ENCODE measurements at places on chromosomes 3 and 15.

- no peak for DNase-seq
Observed at GRCh38 chr15:68518785-68519430, 59.9 kb upstream of the CORO2B start.

- DNase-seq = no peak
Observed at GRCh38 chr3:104549099-104549714, 817.5 kb upstream of the ALCAM start.

DNA sequence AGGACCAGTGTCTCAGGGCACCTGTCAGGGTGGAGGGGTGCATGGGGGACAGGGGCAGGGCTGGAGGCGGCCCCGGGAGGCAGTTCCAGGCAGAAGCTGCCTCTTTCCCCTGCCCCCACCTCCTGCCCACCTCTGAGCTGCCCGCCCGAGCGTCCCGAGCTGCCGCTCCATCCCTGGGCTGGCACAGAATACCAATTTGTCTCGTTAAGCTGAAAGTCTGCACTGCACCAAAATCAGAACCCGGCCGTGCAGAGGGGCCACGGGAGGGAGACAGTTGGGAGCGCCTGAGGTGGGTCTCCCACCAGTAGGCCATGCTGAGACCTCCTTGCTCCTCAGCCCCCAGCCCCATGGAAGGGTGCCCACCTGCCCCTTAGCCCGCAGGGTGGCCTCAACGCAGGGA is 1.3 kb upstream of the ATP2B2 start:
- DNase-seq = no peak

DNA sequence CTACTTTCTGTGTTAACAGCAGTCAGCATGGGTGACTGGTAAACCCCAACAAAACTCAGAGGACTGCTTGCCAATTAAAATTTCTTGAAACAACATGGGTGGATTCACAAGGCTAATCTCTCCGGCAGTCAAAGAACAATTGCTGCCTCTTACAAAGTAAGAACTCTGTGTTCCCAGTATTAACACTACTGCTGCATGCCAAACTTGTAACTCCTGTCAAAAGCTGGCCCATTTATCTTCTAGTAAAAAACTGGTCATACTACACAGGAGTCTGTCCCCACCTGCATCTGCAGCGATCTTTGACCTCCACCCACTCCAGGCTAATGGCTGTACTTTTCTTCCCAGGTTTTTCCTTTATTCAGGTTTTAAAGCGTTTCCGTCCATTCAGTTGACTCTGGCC is 8.7 kb upstream of the ZNF589 start:
- DNase-seq = no peak

All from activated CD4-positive, alpha-beta T cell treated with anti-CD3 and anti-CD28 coated beads, Interleukin-2, amount 50 U/mL, for 16 hours (primary cell).